ENCODE measurements at places on chromosomes 5 and 9. TPM values are rescaled to one million over a fixed set of nuclear protein-coding genes. Genes with fewer than 3 reads are reported as not detected.

GRCh38 chr5:151233616-151234085 is 9.8 kb upstream of the CCDC69 start:
- no peak overlapping the region for H3K27ac ChIP-seq
- no peaks in the 10 kb centered on the region for H3K27me3 ChIP-seq
- peaks cover 13% of the 10 kb centered on the region for H3K4me1 ChIP-seq
- peaks cover 7% of the 10 kb centered on the region for H3K36me3 ChIP-seq
- no peak overlapping the region for H3K4me3 ChIP-seq

GRCh38 chr5:178428341-178429155 is 161.6 kb downstream of the COL23A1 start:
- no peaks in the 10 kb centered on the region for H3K4me1 ChIP-seq
- no peaks in the 10 kb centered on the region for H3K27me3 ChIP-seq
- DNase-seq, result no peak

DNA sequence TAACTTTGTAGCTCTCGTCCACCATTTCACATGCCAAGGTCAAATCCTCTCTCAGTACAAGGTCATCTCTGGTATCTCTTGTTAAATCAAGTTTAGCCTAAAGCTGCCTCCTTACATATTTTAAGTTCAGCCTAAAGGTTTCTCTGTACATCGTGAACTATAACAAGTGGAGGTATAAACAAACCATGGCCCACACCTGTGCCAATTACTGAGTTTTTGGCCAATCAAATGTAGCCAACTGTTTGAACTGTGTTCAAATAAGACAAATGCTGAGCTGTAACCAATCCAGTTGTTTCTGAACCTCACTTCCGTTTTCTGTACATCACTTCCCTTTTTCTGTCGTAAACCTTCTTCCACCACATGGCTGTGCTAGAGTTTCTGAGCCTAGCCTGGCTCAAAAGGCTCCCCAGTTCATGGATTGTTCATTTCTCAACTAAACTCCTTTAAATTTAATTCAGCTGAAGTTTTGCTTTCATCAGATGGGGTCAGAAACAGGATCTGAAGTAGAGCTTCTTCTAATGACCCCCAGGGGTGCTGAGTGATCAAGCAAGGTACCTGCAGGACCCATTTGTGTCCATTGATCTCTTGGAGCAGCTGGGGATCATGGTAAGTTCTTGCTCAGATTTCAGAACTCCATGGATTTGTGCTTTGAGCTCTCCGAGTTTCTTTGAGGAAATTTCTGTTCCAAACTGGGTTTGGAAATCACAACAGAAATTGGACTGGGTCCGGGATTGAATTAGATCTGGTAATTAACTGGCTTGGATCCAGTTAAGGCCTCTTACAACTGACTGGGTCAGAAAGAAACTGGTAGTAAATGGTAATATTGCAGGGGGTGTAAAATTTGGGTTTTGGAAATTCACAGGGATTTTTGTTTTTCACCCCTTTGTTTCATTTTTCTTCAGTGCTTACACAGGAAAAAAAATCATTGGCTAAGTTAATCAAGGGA is 11.0 kb upstream of the NANS start:
- H3K36me3 ChIP-seq, result peaks cover 26% of the 10 kb centered on the region
- H3K4me3 ChIP-seq, result peak overlapping the region; percentile 87
- H3K27me3 ChIP-seq, result peaks cover 6% of the 10 kb centered on the region

GRCh38 chr5:83955916-83956315 is 235.3 kb upstream of the HAPLN1 start:
- H3K27me3 ChIP-seq, result no peaks in the 10 kb centered on the region
- no peak overlapping the region for H3K4me3 ChIP-seq
- H3K4me1 ChIP-seq, result no peaks in the 10 kb centered on the region
- H3K27ac ChIP-seq, result no peak overlapping the region
- DNase-seq, result no peak

GRCh38 chr9:5509573-5509972 is 758 bp upstream of the PDCD1LG2 start:
- no peaks in the 10 kb centered on the region for H3K27me3 ChIP-seq
- H3K27ac ChIP-seq, result peak overlapping the region; percentile 96
- peaks cover 10% of the 10 kb centered on the region for H3K36me3 ChIP-seq
- H3K4me1 ChIP-seq, result peaks cover 77% of the 10 kb centered on the region

DNA sequence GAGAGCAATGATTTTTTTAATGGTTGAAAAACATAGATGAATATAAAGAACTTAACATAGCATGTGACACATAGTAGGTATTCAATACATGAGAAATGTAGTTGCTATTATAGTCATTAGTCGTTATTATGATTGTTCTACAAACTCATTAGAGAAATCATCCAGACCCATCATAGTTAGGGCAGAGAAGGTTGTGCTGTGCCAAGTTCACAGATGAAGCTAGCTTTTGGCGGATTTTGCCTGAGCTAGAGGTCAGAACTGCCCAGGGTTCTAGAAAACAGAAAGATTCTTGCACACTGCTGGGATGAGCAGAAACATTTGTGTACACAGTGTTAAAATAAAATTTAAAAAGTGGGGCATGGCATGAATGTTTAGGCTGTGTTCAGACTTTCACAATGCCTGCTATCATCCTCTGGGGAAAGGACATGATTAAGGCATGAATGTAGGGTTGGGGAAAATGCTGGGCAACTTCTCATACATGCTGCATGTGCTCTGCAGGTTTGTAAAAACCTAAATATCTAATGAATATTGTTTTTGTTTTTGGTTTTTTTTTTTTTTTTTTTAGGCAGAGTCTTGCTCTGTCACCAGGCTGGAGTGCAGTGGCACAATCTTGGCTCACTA is 33.3 kb upstream of the RAD23B start:
- H3K27ac ChIP-seq, result no peak overlapping the region
- peaks cover 3% of the 10 kb centered on the region for H3K4me1 ChIP-seq
- no peak for DNase-seq
- peaks cover 23% of the 10 kb centered on the region for H3K27me3 ChIP-seq
- no peak overlapping the region for H3K4me3 ChIP-seq
- H3K36me3 ChIP-seq, result no peaks in the 10 kb centered on the region

- DNase-seq, result no peak
- no peaks in the 10 kb centered on the region for H3K4me1 ChIP-seq
- H3K4me3 ChIP-seq, result no peak overlapping the region
- no peak overlapping the region for H3K27ac ChIP-seq
- H3K36me3 ChIP-seq, result no peaks in the 10 kb centered on the region
These were observed 6.1 kb downstream of the SARDH start for GRCh38 chr9:133731876-133732638.

Gene SLC36A2
- not detected for total RNA-seq

Gene ZBTB26
- 9.9 TPM for total RNA-seq

GRCh38 chr9:135547756-135548736 is 2.1 kb downstream of the OBP2A start:
- H3K36me3 ChIP-seq, result no peaks in the 10 kb centered on the region
- no peak for DNase-seq
- no peak overlapping the region for H3K27ac ChIP-seq
- H3K27me3 ChIP-seq, result no peaks in the 10 kb centered on the region
- no peak overlapping the region for H3K4me3 ChIP-seq
- no peaks in the 10 kb centered on the region for H3K4me1 ChIP-seq

DNA sequence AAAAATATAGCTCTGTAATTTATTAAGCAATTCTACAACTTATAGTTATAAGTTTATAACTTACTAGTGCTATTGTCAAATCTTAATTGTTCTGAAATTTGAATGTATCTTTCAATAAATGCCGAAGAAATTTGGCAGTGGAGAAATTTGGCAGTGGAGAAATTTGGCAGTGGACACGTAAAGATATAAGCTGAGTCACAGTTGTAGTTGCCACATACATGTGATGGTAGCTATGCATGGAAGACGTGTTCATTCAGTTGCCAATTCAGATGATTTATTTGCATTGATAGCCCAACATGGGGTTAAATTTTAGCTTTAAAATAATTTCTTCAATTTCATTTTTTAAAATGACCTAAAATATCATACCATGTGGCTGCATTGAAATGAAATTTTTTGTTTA is 127.8 kb upstream of the NR4A3 start:
- no peak overlapping the region for H3K27ac ChIP-seq
- no peak for DNase-seq
- no peak overlapping the region for H3K4me3 ChIP-seq
- no peaks in the 10 kb centered on the region for H3K4me1 ChIP-seq
- no peaks in the 10 kb centered on the region for H3K36me3 ChIP-seq
- H3K27me3 ChIP-seq, result peaks cover 13% of the 10 kb centered on the region

DNA sequence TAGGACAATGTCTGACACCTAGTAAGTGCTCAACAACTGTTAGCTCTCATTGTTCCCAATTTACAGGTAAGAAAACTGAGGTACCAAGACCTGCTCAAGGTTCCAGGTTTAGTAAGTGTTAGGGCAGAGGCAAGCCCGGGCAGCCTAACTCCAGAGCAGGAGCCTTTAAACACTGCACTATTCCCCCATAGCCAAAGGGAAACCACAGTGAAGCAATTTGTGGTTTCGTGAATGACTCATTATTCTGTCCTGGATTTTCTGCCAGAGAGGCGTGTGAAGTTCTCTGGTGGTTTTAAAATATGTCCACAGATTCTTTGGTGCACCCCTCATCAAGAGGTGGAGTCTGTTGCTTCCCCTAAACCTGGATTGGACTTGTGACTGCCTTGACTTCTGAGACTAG is 1.0 kb upstream of the MCC start:
- H3K36me3 ChIP-seq, result peaks cover 3% of the 10 kb centered on the region
- peak; percentile 10 for DNase-seq

Gene LCNL1
- not detected for total RNA-seq

Gene CEP120
- total RNA-seq, result 29.8 TPM

Gene GABRA6
- total RNA-seq, result not detected

Gene BTNL9
- total RNA-seq, result not detected

- no peak overlapping the region for H3K27ac ChIP-seq
- no peak for DNase-seq
- no peaks in the 10 kb centered on the region for H3K4me1 ChIP-seq
- H3K36me3 ChIP-seq, result no peaks in the 10 kb centered on the region
These were observed 143.8 kb upstream of the PIK3R1 start for GRCh38 chr5:68071736-68072135.

Data from activated T-helper 1 cell treated with anti-CD3 and anti-CD28 coated beads, Interleukin-12 subunit alpha, Interleukin-12 subunit beta, Interleukin-2, Interleukin-4 antibody, amounts not matched to agents 30 ng/mL and 10 ng/mL and 1 ng/mL, durations not matched to agents 14 hours and 24 hours and 36 hours (primary cell).